ENCODE measurements at places on chromosomes 13 and 19.
A peak's percentile ranks its signal among the peaks of the same experiment; 100 is the strongest.

GRCh38 chr13:95404141-95404882 is 103.1 kb upstream of the ABCC4 start:
- DNase-seq: peak; percentile 88

DNA sequence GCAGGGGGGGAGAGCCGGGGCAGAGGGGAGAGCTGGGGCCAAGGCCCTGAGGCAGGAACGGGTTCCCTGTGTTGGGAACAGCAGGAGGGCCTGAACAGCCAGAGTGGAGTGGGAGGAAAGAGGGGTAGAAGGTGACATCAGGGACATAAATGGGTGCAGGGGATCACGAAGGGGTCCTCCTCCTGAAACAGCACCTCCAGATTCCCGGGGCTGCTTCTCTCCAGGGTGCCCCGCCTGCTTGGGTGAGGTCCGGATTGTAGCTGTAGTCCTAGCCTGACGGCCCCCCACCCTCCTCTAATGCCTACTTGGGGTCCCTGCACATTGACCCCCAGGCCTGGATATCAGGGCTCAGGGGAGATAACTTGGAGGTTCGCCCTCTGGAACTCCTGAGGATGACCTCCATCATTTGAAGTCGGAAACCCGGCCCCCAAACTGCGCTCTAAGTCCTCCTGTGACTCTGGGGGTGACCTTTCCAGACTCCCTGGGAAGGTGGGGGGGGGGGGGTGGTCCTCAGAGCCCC is 473 bp upstream of the SCN1B start:
- peak; percentile 68 for DNase-seq

- DNase-seq: no peak
These were observed 1142.8 kb downstream of the PCDH9 start for GRCh38 chr13:66087269-66087710.

- no peak for DNase-seq
These were observed 13.4 kb downstream of the PABPC3 start for GRCh38 chr13:25109341-25109740.

GRCh38 chr13:37539976-37540605 is 58.5 kb downstream of the POSTN start:
- no peak for DNase-seq

DNA sequence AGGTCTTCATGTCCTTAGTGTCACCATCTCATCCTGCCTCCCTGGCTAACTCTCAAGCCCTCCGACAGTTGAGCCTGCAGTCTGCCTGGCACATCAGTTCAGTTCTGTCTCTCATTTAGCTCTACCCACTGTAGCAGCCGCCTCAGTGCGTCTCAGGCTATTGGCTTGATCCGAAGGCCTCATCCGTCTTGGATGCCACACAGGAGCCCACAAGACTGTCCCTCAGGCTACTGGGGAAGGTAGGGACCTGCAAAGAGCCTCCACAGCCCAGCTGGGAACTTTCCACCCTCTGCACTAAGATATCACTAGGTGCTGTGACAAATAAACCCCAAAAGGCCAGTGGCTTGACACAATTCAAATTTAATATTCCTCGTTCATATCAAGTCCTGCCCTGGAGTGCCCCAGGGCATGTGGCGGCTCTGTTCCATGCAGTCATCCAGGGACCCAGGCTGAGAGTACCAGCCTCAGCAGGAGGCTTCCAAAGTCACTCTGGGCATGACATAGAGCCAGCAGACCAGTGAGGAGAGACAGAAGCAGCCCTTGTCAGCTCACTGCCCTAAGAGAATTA is 5.7 kb downstream of the VSTM2B start:
- DNase-seq: no peak

- no peak for DNase-seq
These were observed 77.9 kb upstream of the KCTD15 start for GRCh38 chr19:33718651-33719254.

- DNase-seq: no peak
These were observed 39.3 kb upstream of the GPR183 start for GRCh38 chr13:99346335-99347042.

- no peak for DNase-seq
These were observed 6.7 kb downstream of the PPP1R37 start for GRCh38 chr19:45099467-45100191.

DNA sequence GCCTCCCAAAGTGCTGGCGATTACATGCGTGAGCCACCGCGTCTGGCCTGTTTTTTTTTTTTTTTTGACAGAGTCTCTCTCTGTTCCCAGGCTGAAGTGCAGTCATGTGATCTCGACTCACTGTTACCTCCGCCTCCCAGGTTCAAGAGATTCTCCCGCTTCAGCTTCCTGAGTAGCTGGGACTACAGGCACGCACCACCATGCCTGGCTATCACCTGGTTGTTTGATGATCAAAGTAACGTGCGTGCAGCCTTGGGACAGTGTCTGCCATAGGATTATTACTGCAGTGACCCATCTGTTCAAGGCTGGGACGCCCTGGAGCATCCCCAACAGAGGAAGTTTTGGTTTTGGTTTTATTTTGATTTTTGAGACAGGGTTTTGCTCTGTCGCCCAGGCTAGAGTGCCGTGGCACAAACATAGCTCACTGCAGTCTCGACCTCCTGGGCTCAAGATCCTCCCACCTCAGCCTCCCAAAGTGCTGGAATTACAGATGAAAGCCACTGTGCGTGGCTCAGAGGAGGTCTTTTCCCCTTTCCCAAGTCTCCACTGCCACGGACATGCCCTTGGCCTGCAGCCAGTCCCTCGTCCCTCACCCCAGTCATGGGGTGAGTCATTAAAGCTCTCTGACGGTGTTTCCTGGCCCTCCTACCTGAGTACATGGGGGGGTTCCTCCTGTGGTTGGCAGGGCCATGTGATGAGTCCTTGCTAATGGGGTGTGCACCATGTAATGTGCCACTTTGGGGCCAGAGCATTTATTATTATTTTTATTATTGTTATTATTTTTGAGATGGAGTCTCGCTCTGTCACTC is 65.6 kb downstream of the IER2 start:
- no peak for DNase-seq

DNA sequence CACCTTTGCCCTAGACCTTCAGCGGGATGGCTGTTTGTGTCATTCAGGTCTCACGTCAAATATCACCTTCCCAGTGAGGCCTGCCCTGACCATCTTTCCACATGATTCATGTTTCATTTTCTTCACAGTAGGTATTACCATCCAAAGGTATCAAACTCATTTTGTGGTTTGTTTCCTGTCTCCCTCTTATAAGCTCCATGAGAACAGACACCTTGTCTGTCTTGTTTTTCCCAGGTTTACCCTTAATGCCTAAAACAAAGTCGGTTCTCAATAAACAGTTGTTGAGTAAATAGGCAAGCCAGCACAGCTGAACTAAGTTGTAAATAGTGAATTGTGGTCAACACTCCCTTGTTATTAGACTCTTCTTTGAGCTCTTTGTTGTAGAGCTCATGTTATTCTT is 122.6 kb upstream of the GJB6 start:
- DNase-seq: no peak

DNA sequence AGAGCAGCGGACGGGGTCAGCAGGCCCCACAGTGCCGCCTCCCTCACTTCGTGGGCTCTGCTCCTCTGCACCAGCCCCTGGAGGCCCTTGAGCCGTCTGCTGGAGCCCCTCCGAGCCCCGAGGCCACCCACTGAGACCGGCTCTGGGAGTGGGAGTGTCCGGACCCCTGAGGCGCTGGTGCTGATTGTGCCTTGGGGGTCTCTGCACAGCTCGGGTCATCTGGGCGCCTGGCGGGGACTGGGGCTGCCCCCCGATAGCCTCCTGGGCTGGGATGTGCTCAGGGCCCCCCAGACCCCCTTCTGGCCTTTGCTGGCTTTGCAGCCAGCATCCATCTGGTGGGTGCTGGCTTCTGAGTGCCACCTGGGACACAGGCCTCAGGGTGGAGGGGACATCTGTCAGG is 15.4 kb downstream of the CBARP start:
- no peak for DNase-seq

DNA sequence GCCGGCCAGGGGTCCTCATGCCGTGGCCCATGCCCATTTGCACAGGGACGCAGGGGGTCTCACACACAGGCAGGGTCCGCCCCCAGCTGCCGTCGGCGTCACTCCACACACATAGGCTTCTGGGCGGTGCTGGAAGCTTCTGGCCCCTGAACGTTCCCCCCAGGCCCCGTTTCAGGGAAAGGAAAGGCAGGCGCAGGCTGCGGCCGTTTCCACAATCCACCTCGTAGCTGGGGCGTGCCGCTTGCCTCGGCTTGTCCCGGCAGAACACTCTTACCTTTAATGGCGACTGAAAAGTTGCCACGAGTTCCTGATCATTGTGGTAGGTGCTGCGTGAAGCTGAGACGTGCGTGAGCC is 53.4 kb downstream of the MCF2L start:
- no peak for DNase-seq

DNA sequence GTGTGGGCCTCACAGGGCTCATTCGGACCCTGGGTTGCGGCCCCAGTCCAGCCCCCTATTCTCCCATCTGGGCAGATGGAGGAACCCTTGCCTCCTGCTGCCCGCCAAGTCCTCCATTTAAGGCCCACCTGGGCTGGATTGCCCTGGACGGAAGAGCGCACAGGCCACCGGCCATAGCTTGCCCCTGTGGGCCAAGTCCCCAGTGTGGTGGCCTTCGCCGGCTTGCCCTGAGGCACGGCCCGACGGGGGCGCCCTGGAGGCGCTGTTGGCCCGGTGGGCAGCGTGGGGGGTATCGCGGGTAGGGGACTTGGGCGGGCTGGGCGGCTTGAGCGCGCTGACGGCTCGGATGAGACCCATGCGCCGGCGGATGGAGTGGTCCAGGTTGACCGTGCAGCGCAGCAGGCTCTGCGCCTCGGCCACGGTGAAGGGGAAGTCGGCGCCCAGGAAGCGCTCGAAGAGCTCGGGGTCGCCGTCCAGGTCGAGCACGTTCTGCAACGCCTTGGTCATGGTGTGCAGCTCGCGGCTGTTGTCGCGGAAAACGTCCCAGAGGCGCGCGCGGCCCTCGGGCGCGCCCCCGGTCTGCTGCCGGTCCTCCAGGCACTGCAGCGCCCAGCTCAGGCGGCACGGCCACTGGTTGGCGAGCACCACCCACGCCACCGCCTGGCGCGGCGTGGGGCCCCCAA is 8.8 kb downstream of the NKPD1 start:
- DNase-seq: no peak

DNA sequence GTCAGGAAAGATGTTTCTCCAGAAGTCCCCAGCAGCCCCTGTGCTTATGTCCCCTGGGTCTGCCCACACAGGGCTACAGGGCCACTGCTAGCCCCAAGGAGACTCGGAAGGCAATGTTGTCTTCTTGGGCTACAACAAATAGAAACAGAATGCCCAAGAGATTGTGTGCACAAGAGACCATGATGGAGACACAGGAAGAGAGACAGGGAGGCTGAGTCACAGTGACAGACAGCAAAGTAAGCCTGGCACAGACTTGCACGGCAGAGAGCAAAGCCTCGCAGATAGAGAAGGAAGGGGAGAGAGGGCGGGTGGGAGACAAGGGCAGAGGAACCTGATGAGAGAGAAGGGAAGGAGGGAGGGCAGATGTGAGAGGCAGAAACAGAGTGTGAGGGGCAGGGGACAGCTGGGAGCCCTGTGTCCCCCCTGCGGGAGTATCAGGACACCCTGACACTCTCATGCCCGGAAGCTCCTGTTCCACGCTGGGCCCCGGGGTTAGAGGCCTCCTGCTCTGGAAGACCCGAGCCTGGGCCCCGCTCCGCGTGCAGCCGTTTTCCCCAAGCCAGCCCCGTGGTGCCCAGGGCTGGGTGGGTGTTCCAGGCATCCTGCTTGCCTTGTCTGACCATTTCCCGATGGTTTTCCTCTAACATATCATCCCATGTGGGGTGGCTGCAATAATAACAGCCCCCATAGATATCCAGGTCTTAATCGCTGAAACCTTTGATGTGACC is 2.7 kb upstream of the PLA2G4C start:
- no peak for DNase-seq

DNA sequence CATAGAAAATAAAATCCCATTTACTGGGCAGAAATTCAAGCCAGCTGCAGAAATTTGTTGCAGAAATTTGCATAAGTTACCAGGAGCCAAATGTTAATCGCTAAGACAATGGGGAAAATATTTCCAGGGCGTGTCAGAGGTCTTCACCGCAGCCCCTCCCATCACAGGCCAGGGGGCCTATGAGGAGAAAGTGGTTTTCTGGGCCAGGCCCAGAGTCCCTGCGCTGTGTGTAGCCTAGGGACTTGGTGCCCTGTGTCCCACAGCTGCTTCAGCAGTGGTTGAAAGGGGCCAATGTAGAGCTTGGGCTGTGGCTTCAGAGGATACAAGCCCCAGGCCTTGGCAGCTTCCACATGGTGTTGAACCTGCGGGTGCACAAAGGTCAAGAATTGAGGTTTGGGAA is 278.9 kb upstream of the PCDH9 start:
- DNase-seq: no peak

- DNase-seq: peak; percentile 90
These were observed at the start of gene ZNF793 for GRCh38 chr19:37506387-37507166. ZNF793 (plus strand) TSS chr19:37506939; CDS start chr19:37523440, 16,501 bp downstream.

DNA sequence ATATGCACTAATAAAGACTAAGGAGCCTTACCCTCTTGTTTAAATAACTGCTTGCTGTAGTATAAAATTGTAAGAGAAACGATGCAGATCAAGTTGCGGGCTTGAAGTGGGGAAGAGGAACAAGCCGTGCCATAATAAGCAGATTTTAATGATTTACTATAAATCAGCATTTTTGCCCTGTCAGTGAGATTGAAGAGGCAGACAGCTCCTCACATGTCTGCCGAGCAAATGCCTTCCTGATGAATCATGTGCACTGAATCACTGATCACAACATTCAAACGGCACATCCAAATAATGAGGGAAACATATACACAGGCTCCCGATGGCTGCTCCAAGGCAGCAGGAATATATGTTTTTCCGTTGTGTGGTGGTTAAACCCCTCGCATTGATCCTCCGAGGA is 282.9 kb downstream of the TSHZ3 start:
- DNase-seq: no peak

Measured in activated CD8-positive, alpha-beta memory T cell treated with anti-CD3 and anti-CD28 coated beads, Interleukin-2, amount 50 U/mL, for 48 hours (primary cell).